Cardiac fibroblast (primary cell): ENCODE measurements at places on chromosomes 12 and 14.
A peak's percentile ranks its signal among the peaks of the same experiment; 100 is the strongest.

- no peak for DNase-seq
These were observed 640.3 kb downstream of the TMEM121 start for GRCh38 chr14:106166650-106167204.

- no peak for DNase-seq
These were observed 777.7 kb downstream of the SLC6A15 start for GRCh38 chr12:84134797-84135366.

GRCh38 chr14:103343164-103343879 lies 9.3 kb downstream of the EIF5 start:
- DNase-seq: no peak

DNA sequence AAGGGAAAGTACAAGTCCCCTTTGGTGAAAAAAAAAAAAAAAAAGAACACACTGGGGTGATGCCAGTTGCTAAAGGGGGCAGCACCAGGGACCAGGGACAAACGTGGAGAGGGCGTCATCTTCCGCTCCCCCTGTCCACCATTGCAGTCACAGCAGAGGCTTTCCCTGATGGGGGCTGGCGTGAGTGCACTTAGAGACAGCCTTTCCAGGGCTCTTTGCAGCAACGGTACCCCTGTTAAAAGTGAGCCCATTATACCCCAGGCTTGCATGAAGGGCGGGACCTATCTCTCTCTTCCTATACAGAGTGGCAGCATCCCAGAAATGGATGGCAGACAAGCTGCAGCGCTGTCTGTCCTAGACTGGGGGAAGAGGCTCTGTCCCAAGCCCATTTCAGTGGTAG lies 155.0 kb downstream of the KCNK10 start:
- DNase-seq: no peak

- no peak for DNase-seq
These were observed 19.7 kb upstream of the CKAP4 start for GRCh38 chr12:106267535-106267934.

DNA sequence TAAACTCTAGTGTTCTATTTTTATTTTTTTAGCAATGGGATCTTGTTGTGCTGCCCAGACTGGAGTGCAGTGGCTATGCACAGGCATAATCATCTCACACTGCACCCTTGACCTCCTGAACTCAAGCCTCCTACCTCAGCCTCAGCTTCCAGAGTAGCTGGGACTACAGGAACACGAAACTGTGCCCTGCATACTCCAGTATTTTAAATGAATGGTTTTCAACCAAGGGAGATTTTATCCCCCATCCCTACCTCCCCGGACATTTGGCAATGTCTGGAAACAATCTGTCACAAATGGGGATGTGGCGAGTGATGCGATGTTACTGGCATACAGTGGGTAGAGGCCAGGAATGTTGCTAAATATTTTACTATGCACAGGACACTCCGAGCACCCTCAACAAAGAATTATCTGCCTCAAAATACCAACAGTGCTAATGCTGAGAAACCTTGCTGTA lies 2.1 kb downstream of the CBX5 start:
- DNase-seq: peak; percentile 62

DNA sequence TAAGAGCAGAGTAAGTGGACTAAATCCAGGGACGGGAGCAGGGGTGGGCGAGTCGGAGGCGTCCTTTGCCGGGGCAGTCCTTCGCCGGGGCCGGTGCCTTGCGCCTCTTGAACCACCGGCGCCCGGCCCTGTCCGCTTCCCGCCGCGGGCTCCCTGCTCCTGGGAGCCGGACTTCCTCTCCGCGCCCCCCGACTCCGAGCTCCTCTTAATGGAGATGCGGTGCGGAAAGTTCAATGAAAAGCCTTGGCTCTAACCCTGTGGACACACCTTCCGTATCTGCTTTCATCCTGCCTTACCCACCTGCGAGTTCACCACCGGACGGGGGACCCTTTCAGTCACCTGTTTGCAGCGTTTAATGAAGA lies 412 bp downstream of the FGFR1OP2 start:
- DNase-seq: no peak

DNA sequence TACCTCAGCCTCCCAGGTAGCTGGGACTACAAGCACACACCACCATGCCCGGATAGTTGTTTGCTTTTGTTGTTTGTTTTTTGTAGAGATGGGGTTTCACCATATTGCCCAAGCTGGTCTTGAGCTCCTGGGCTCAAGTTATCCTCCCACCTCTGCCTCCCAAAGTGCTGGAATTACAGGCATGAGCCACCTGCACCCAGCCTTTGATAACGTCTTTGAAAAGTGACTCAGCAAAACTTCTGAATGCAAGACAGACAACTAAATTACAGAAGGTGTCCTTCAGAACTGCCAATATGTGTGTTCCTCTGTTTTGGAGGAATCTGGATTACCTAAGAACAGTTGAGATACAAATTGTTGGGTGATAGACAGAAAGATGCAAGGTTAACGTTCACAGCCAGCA lies 99.8 kb downstream of the ESR2 start:
- no peak for DNase-seq

GRCh38 chr12:52629281-52630007 lies 11.1 kb upstream of the KRT73 start:
- no peak for DNase-seq

- no peak for DNase-seq
These were observed 375 bp downstream of the FAIM2 start for GRCh38 chr12:49903351-49903699.

- no peak for DNase-seq
These were observed 515.7 kb downstream of the MED13L start for GRCh38 chr12:115761784-115762183.

- no peak for DNase-seq
These were observed 71.8 kb downstream of the LRP6 start for GRCh38 chr12:12195081-12195480.

DNA sequence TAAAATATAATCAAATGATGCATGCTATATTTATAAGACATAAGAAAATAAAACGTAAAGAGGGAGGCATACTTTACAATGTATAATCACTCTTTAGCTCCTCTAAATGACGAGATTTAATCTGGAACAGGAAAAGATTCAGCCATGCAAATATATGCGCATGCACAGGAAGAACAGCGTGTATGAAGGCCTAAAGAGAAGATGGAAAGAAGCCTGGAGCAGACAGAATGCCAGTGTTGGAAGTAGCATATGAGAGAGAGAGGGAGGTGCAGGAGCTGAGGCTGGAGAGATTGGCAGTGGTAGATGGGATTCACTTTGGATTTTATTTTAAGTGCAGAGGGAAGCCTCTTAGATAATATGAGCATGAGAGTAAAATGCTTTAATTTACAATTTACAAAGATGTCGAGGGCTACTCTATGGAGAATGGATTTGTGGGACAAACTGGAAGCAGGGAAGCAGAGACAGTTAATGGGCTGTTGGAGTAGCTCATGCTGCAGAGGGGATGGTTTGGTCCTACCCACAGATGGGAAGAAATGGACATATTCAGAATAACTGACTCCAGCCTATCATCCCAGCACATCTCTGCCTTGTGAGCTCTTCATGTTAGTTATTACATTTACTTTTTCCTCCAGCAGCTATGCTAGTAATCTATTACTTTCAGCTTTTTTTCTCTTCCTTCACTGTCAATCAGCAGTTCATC lies 411.1 kb downstream of the TMTC2 start:
- DNase-seq: no peak

DNA sequence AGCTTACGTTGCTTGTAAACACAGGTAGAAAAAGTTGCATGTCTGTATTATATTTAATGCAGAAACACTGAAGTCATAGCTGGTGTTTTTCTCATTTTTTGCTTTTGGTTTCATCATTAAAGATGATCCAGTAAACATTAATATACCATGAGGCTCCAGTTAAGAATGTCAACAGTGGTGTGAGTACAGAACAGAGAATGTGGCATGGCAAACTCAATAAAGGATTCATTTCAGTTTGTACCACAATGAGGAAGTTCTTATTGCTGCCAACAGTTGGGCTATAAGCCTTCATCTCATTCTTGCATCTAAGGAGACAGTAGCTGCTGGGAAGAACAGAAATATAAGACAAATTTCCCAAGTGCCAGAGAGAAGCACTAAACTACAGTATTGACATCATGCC lies 72.1 kb upstream of the ST8SIA1 start:
- no peak for DNase-seq

DNA sequence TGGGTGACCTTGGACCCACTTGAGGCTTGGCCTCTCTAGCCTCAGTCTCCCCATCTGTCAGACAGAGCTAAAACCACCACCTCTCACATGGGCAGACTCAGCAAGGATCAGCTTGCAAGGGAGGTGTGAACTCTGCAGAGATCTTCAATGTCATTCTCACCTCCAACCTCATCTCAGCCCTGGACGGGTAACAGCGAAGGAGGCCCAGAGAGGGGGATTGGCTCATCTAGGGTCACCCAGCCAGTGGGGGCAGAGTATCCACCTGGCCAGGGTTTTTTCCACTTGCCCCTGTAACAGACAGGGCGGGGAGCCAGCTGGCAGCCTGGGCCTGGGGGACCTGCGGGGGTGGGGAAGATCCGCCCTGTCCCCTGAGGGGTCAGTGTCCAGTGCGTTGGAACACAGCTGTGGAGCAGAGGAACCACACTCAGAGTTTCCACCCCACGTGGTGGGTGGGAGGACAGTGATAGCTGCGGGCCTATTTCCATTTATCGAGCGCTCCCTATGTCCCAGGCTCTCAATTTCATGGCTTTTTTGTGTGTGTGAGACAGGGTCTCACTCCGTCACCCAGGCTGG lies 27.4 kb downstream of the DTX1 start:
- no peak for DNase-seq

DNA sequence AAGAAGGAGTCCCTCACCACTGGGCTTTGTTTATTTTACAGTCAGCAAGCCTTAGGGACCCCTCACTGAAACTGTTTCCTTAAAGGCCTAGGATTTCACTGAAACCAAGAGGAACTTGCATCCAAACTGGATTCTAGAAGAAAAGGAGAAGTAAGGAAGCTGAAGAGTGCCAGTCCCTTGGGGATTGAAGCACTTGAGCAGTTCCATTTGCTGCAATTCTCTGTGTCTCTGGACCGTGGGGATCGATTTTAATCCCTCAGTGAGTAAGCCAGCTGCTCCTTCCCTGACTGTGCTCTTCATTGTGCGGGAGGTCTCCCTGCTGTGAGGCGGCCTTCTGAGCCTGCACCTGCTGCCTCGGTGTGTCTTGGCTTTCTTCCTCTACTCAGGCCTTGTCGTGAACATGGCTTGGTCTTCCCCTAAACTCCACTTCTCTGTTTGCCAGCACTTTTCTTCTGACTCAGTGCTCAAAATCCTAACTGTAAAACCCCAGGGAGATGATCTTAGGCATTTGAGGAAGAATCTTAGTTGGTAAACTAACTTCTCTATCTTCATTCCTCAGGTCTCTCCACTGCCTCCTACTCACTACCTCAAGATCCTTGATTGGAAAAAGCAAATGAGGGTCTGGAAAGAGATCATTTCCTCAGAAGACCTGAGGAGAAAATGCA lies 132.6 kb downstream of the SLC38A6 start:
- DNase-seq: no peak

DNA sequence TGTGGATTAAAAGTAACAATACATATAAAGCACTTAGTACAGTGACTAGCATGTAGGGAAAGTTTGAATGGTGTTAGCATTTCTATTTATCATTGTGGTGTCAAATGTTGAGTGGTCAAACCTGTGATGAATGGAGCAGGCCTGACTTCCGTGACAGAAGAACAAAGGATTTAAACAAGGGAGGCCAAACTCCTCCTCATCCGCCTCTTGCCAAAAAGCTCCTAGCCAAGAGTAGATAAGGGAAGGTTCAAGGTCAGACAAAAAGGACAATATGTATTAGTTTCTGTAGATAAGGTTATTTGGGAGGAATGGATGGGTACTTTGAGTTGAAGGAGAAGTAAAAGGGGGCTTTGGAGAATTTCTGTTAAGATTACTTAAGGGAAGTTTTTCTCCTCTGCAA lies 6.5 kb downstream of the RNASE7 start:
- no peak for DNase-seq

- DNase-seq: no peak
These were observed 428.5 kb upstream of the FBXO33 start for GRCh38 chr14:39860596-39861228.

DNA sequence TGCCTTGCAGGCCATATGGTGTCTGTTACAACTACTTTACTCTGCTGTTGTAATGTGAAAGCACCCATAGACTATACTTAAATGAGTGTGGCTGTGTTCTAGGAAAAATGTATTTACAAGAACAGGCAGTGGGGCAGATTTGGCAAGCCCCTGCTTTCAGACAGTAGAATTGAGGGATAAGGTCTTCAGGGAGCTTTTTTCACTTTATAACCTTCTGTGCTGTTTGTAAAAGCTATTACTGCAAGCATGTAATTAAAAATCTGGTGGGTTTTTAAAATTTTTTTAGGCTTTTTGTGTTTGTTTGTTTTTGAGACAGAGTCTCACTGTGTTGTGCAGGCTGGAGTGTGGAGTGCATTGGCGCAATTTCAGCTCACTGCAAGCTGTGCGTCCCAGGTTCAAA lies 73.9 kb downstream of the VEZT start:
- DNase-seq: no peak

DNA sequence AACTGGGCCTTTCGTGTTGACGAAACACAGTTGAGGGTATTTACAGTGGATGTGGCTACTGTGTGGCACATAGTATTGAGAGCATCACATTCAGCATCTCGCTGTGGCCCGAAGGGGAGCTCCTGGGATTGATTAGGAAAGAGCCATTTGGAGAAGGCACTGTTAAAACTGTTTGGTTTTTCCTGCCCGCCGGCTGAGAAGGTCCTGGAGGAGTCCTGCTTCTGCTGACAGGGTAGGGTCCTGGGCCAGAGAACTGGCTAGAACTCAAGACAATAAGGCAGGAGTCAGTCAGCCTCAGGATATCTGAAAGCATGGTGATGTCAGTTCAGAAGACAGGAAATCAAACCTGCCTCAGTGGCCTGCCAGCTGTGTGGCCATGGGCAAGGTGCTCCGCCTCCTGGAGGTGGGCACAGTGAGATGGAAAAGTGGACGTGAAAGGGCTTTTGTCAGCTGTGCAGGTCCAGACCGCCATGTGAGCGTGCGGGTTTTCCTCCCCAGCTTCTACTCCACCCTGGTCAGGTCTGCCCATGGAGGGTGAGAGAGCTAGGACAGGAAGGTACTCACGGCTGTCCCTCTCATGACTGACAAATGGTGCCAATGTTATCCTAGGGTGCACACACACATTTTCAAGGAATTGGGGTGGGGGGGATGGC lies 92.3 kb downstream of the NTF3 start:
- DNase-seq: no peak

- peak; percentile 54 for DNase-seq
These were observed 124.0 kb downstream of the PDE3A start for GRCh38 chr12:20492251-20492760.

- DNase-seq: no peak
These were observed 21.8 kb upstream of the ATXN7L3B start for GRCh38 chr12:74515849-74516248.

- DNase-seq: no peak
These were observed 338.0 kb upstream of the FKBP4 start for GRCh38 chr12:2456813-2457186.

DNA sequence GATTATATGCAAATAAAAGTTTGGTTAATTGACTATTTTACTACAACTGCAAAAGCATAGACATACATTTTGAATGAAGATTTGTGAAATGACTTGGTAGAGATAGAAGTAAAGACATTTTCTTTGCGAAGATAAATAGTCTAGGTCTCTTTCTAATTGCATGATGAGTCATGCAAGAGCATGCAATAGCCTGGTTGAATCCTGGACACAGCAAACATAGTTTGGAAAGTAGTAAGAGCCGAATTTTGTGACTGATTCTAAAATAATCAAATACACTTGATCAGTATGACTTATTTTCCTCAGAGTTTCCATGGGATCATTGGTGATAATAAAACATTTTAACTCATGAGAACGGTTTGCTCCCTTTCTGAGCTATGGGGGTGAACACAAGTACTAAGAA lies 27.7 kb upstream of the CAND1 start:
- DNase-seq: no peak

GRCh38 chr12:69553628-69554248 lies 31.5 kb upstream of the CCT2 start:
- DNase-seq: peak; percentile 75

GRCh38 chr14:87623616-87624015 lies 369.4 kb downstream of the GALC start:
- no peak for DNase-seq
